ENCODE measurements at places on chromosomes 11 and 22.

GRCh38 chr11:47434011-47434786 is 8.0 kb upstream of the PSMC3 start:
- DNase-seq = no peak

DNA sequence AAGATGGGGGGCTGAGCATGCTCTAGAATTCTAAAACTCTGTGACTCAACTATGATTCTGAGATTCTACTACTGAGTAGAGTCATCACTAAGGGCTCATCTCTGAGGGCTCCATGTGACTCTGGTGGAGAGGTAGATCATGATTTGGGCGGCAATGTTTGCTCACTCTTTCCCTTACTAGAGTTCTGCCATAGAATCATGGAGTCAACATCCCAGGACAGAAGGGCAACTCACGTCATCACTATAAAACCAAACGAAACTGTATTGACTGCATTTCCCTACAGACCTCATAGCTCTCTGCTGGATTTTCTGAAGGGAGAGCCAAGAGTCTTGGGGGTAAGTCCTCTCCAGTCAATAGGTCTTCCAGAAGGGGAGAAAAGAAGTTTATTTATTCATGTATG is at the start of gene MS4A14:
Gene MS4A14 (plus strand): TSS at position 78 of the 400 bp plus-strand sequence. CDS start 120 bp downstream, at position 198.
- no peak for DNase-seq

DNA sequence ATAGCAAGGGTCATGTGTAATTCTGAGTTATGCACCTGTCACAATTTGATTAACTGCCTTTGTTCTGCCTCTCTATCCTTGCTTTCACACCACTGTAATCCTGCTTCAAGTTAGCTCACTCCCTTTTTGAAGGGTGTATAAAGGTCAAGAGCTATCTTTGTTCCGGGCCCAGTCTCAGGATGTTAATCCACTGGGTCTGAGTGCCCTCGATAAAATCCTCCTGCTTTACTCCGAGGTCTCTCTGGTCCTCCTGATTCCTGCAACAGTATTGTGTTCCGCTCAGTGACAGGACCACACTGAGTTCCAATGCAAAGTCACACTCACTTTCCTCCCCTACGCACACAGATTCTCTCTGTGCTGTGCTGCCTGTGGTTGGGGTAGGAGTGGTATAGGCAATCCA is 186.5 kb downstream of the DYNC2H1 start:
- DNase-seq = no peak

DNA sequence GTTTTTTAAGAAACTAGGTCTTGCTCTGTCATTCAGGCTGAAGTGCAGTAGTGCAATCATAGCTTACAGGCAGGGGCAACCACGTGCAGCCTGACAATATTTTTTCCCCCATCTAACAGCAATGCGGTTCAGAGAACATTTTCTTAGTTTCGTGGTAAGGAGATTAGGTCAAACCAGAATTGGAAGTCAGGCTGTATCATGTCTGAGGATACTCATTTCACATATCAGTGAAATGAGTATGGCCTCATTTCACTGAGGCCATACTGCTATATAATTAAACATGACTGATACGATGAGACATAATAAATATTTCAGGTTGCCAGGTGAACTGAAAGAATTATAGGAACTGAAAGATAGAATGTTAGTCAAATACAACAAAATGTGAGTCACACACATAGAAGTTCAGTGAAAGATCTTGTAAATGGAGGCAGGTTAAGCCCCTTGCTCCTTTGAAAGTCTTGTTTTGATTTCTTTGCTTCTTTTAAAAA is 32.5 kb upstream of the IZUMO1R start:
- no peak for DNase-seq

- no peak for DNase-seq
Measured at GRCh38 chr11:12771875-12772274, 97.7 kb downstream of the TEAD1 start.

- no peak for DNase-seq
Measured at GRCh38 chr11:17046690-17047089, 30.8 kb downstream of the RPS13 start.

GRCh38 chr11:10493041-10493663 is 38.1 kb downstream of the AMPD3 start:
- no peak for DNase-seq

GRCh38 chr11:61814247-61814957 is 2.4 kb downstream of the FADS1 start:
- DNase-seq = peak; percentile 30

DNA sequence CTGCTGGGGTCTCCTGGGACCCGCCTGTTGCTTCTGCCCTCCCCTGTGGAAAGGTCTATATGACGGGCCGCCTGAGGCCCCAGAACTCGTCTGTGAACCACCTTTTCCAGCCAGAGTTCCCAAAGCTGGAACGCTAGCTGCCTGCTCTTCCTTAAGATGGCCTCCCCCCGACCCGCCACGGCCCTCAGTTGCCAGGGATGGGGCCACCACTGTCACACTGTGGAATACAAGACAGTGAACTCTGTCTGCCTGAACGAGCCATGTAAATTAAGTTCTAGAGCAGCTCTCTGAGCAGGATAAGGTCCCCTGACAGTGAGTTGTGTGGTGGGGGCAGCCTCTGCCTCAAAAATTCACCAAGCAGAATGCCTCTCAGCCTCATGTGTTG is 10.3 kb downstream of the CHADL start:
- DNase-seq = no peak

DNA sequence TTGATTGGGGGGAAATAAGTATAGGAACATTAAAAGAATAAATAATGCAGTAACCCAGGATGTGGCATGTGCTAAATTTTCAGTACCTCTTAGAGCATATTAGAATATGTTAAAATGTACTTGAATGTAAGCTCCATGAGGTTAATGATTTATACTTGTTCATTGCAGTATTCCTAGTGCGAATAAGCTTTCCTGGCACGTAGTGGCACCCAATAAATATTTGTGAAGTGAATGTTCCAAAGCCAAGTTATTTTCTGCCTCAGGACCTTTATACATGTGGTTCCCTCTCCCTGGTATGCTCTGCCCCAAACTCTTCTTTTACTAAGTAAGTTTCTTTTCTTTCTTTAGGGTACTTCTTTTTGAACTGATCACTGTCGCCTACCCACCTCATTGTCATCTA is 118.8 kb downstream of the DBX1 start:
- DNase-seq = no peak

- DNase-seq = no peak
Measured at GRCh38 chr11:99079576-99079975, 58.8 kb downstream of the CNTN5 start.

- DNase-seq = no peak
Measured at GRCh38 chr22:18060646-18061620, 16.9 kb upstream of the PEX26 start.

- DNase-seq = peak; percentile 90
Measured at GRCh38 chr11:72831521-72832300, 17.5 kb downstream of the ATG16L2 start.

- DNase-seq = no peak
Measured at GRCh38 chr22:37716708-37717107, 19.9 kb downstream of the TRIOBP start.

DNA sequence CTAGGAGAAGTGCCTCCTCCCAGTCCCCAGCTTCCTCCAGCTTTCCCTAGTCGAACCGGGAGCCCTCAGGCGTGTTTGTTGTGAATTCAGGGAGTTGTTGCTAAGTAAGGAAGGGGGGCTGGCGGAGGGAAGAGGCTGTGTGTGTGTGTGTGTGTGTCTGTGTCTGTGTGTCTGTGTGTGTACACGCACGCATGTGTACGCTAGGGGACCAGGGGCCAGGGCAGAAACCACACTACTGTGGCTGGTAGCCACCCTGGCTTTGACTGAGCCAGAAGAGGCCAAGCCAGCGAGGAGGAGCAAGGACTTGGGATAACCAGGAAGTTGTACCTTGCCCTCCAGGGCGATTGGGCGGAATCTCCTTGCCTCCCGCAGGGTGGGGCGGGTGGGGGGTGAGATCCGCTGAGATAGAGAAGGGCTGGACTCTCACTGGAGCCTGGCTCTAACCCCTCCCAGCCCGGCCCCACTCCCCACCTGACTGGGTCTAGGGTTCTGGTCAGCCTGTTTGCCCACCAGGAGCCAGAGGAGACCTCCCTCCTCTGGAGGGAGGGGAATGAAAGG is 7.5 kb downstream of the BCL9L start:
- DNase-seq = peak; percentile 19

DNA sequence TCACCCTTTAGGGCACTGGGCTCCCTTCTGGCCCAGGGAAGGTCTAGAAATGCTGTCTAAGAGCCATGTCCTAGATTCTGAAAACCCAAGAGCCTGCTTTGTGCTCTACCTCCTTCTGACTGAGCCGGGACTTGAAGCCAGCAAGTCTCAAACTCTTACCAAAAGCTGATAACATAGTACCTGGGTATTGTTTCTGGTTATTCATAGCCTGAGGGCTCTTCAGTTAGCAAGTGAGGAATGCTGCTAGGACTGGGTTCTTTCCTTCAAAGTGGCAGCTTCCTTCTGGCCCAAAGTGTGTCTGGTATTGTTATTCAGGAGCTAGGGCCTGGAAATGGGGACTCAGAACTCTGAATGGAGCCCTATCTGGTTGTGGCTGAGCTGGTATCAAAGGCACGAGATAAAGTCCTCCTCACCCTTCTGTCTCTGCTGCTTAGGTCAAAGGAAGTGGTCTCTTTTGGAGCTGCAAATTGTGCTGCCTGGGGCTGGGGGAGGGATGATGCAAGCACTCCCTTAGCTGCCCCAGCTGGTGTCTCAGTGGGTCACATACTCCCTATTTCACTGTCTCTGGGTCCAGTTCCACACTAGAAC is 696.0 kb upstream of the CCDC179 start:
- DNase-seq = no peak

- no peak for DNase-seq
Measured at GRCh38 chr22:17941471-17942406, 82.6 kb downstream of the MICAL3 start.

- DNase-seq = no peak
Measured at GRCh38 chr11:69305885-69306540, 12.1 kb downstream of the MYEOV start.

DNA sequence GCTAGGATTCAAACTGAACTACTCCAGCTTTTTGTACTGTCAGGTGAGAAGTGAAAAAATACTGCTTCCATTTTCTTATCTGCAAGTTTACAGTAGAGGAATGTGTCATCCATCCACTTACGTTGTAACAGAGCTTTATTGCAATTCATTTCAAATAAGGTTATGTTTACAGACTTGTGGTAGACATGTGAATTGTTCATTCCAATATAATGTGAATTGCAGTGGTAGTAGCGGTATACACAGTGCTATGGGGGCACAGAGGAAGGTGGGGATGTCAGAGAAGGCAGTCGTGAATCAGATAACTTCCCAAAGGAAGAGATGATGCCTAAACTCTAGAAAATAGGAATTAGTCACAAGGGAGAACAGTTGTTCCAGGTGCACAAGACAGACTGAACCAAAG is 42.5 kb downstream of the CEP57 start:
- no peak for DNase-seq

GRCh38 chr22:48724899-48725298 is 1102.8 kb downstream of the BRD1 start:
- DNase-seq = no peak

GRCh38 chr22:50705219-50705691 is 32.6 kb downstream of the SHANK3 start:
- peak; percentile 94 for DNase-seq

DNA sequence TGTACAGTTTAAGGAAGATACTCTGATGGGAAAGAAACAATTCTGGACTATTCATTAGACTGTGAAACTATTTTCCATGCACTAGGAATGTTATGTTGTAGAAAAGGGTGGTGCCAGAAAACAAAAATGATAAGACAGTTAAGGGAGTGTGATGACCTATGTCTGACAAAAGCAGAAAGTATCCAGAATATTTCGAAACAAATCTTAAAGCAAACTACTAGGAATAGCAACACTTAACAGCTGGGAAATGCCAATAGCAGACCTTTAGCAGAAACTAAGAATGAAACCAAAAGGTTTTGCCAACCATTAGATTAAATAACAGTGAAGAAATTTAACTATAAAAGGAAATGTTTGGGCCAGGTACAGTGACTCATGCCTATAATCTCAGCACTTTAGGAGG is 3.3 kb upstream of the ARHGAP20 start:
- no peak for DNase-seq

GRCh38 chr11:122441666-122442035 is 213.9 kb upstream of the UBASH3B start:
- no peak for DNase-seq

GRCh38 chr11:9571763-9572115 is 1.7 kb upstream of the WEE1 start:
- no peak for DNase-seq

GRCh38 chr11:34909955-34910354 is 6.2 kb downstream of the APIP start:
- DNase-seq = no peak

DNA sequence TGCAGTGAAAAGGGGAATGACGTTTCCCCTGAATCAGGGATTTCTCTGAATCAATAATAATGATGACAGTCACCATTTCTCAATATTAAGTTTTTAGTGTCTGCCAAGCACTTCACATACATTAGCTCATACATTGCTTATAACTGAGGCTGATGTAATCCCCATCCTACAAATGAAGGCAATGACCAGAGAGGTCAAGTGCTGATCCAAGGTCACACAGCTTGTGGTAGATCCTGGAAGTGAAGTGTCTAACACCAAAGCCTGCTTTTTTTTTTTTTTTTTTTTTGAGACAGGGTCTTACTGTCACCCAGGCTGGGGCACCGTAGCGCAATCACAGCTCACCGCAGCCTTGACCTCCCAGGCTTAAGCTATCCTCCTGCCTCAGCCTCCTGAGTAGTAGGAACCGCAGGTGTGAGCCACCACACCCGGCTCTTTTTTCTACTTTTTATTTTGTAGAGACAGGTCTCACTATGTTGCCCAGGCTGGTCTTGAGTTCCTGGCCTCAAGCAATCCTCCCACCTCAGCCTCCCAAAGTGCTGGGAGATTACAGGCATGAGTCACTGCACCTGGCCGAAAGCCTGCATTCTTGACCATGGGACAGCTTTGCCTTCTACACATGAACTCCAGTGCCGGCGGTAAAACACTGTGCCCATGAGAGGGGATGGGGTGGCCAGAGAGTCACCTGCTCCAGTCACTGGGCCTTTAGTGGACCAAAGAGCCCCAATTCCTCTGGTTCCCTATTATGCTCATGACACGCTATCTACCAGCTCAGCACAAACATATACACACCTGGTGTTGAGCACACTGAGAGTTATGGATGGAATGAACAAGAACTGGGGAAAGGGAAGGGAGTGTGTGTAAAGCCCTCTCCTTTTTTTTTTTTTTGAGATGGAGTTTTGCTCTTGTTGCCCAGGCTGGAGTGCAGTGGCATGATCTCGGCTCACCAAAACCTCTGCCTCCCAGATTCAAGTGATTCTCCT is 17.4 kb downstream of the ARHGAP1 start:
- no peak for DNase-seq

GRCh38 chr11:8652140-8652539 is 30.3 kb downstream of the TRIM66 start:
- DNase-seq = no peak

Measured in BE2C (cell line).